ENCODE measurements at places on chromosomes 5 and 9.

- DNase-seq = no peak
Observed at GRCh38 chr9:109707355-109707754, 72.6 kb upstream of the PALM2AKAP2 start.

DNA sequence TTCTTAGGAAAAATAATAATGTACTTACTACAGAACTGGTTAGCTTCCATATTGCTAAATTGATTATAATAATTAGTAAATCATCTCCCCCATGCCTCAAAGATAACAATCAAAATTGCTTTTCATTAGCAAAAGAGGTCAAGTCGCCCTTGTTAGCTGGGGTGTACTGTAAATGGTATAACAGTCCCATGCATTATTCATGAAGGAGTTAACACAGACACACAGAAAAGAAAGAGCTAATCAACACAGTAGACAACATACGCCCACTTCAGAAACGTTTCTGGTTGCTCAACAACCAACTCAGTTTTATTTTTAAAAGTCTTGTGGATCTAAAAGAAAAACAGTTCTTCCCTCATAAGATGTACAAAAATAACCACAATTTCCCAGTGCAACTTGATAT is 100.2 kb downstream of the MPDZ start:
- no peak for DNase-seq

- no peak for DNase-seq
Observed at GRCh38 chr5:27140831-27141230, 102.4 kb upstream of the CDH9 start.

DNA sequence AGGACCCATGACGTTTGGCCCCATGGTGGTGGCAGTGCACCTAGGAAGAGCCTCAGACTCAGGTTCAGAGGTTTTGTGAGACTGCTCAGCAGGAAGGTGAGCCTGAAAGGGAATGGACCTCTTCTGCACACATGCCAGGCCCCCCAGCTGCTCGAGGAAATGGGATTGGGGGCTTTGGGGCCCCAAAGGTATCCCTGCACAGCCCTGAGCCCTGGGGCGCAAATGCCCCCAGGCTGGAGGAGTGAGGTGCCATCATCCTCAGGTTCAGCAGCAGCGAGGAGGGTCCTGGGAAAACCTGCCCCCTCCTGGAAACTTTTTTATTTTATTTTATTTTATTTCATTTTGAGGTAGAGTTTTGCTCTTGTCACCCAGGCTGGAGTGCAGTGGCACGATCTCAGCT is 171.8 kb upstream of the MVB12B start:
- DNase-seq = no peak

DNA sequence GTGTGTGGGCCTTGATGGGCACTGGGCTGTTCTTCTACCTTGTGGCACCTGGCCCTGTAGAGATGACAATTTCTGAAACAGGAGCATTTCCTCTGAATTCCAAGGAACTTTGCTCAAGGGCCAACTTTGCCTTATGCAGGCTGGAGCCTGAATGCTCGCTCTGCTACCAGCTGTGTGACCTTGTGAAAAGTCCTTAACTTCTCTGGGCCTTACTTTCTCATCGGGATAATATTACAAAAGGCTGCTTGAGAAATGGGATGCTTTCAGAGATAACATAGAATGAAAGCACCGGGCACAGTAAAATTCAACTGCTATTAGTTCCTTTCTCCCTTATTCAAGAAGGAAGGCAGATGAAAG is 58.8 kb downstream of the GADD45G start:
- no peak for DNase-seq

DNA sequence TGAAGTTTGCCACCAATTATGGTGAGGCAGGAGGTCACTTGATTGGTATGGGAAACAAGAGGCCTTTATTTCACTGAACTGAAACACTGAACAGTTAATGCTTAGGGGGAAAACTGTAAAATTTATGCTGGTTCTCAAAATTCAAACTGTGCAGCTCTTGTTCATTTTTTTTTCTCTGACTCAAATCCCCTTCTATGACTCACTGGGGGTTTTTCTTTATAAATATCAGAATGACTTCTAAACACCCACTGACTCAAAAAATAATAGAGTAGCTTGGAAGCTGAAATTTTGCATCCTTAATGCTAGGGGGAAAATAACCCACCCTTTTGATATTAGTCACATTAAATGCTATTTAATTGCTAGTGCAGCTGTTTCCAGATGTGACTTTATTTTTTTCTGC is 24.1 kb upstream of the OTP start:
- no peak for DNase-seq

GRCh38 chr5:127612441-127613141 is 36.3 kb upstream of the CTXN3 start:
- no peak for DNase-seq

GRCh38 chr9:136657974-136658848 is 4.5 kb upstream of the EGFL7 start:
- DNase-seq = no peak

DNA sequence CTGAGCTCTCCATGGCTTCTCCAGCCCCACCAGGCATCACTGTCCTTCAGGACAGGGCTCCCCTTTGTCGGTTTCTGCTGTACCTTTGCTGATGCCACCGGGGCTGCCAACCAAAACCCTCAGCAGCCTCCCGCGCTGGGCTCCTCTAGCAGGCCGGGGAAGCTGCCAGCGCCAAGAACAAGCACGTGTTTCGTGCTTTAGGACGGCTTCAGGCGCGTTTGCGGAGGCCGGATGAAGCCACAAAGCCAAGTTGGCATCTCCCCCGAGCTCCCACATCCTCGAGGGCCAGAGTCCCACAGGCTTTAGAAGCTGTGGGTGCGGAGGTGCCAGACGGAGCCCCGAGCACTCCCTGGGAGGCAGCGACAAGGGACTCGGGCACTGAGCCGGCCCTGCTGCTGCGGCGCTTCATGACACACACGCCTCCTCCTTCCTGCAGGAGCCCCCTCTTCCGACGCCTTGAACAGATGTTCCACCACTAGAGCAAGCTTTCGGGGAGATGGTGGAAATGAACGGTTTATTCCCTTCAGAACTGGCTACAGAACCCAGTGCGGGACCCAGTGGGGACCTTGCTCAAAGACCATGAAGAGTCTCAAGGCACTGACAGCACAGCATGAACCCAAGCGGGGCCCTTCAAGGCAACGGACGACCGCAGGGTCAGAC is 36.7 kb downstream of the SARDH start:
- no peak for DNase-seq

- DNase-seq = no peak
Observed at GRCh38 chr5:180119031-180119902, 47.7 kb upstream of the RNF130 start.

DNA sequence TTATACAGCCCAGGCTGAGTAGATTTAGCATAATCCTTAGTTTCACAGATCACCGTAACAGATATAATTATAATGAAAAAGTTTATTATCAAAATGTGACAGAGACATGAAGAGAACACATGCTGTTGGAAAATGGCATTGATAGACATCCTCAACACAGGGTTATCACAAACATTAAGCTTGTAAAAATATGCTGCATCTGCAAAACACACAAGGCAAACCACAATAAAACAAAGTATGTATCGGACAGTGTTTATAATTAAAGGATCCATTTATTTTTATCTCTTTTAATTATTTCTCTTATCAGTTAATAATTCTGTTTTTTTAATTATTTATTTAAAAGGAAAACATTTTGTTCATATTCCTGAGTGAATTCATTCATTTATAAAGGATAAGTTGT is 829.9 kb upstream of the CDH9 start:
- no peak for DNase-seq

DNA sequence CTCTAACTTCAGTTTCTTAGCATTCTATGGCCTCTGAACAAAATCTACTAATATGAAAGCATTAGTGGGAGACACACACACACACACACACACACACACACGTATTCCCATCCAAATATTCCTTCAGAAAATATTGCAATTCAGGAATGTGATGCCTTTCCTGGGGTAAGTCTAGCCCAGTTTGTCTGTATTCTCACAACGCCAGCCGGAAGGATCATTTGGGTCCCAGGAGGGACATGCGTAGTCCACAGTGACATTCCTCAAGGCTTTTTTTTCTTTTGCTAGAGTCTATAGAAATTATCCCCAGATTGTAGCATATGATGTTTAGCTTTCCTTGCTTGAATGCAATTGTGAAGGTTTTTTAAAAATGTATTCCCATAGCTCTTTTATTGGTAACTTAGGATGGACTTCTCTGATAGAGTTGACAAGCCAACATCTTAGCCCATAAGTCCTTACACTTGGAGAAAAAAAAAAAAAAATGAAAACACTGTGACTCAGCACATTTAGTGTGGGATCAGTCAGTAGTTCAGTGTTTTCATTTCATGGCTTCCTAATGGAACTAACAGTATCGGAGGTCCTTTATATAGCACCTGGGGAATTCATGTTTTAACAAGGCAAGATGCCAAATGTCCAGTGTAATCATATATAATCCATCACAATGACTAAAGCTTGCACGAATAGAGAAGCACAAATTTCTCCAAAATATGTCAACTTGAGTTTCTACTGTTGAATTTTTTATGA is 316.5 kb downstream of the DIRAS2 start:
- no peak for DNase-seq

GRCh38 chr9:94639061-94639998 is at the start of gene FBP1:
TSS of gene FBP1 (minus strand) at chr9:94639518. CDS start at chr9:94639310, 208 bp downstream.
- no peak for DNase-seq

GRCh38 chr5:180784497-180785097 is 18.0 kb downstream of the MGAT1 start:
- peak; percentile 95 for DNase-seq

DNA sequence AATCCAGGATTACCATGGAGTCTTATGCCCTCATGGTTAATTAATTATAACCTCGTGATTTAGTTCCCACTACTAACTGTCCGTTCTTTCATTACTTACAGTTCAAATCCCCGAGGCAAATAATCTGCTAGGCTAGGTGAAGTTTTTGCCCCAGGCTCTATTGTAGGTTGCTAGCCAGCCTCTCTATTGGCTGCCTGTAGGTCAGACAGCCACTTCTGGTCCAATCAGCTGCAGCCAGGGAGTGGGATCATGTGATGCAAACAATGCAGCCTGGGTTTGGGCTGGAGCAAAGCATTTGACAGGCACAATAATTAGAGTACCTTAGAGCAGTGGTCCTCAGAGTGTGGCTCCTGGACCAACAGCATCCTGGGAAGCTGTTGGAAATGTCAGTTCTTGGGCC is 17.7 kb downstream of the TMEM252 start:
- no peak for DNase-seq

- no peak for DNase-seq
Observed at GRCh38 chr9:69546265-69546664, 125.9 kb downstream of the APBA1 start.

GRCh38 chr5:39148983-39149534 is 70.3 kb downstream of the FYB1 start:
- DNase-seq = no peak

DNA sequence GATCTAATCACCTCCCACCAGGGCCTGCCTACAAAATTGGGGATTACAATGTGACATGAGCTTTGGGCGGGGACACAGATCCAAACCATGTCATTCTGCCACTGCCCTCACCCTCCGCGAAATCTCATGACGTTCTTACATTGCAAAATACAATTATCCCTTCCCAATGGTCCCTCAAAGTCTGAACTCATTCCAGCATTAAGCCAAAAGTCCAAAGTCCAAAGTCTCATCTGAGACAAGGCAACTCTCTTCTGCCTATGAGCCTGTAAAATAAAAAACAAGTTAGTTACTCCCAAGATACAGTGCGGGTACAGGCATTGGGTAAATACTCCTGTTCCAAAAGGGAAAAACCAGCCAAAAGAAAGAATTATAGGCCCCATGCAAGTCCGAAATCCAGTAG is 14.6 kb upstream of the PCDHAC2 start:
- no peak for DNase-seq

GRCh38 chr9:96129747-96130146 is 172.2 kb downstream of the HSD17B3 start:
- DNase-seq = no peak

DNA sequence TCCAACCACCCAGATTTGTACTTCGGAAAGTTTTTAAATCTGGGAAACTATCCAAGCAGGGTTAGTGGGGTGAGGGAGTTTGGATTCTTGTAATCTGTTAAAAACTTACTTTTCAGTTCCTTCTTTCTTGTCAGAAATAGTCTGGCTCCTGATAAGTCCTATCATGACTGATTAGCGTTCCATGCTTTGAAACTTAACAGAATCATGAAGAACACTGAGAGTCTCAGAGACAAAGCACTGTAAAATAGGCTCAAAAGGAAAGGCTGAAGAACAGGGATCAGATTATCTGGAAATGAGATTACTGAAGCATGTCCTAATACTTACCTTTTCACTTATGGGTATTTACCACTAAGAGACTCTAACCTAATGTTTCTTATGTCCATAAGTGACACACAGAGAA is 242.5 kb downstream of the ARRDC3 start:
- no peak for DNase-seq

- DNase-seq = no peak
Observed at GRCh38 chr9:125984461-125984860, 237.3 kb downstream of the PBX3 start.

GRCh38 chr5:115736004-115736689 is 80.3 kb downstream of the CDO1 start:
- DNase-seq = no peak

GRCh38 chr5:38008198-38008597 is 168.4 kb upstream of the GDNF start:
- no peak for DNase-seq

DNA sequence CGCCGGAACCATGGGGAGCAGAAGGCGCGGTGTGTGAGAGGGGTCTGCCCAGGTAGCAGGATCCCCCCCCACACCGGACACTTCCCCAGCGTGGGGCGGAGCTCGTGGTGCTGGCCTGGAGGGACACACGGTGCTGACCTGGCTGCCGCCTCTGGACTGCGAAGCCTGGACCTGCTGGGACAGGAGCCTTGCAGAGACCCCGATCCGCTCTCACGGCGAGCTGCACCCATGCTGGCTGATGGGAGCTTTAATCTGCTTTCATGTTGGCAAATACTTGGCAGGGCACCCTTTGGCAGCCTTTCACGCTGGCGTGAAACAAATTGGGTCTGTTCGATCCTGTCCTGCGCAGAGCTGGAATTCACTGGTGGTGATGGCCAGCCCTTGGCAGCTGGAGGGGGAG is 7.4 kb downstream of the NKD2 start:
- DNase-seq = no peak

- DNase-seq = no peak
Observed at GRCh38 chr9:75639971-75640610, 250.4 kb upstream of the PCSK5 start.

DNA sequence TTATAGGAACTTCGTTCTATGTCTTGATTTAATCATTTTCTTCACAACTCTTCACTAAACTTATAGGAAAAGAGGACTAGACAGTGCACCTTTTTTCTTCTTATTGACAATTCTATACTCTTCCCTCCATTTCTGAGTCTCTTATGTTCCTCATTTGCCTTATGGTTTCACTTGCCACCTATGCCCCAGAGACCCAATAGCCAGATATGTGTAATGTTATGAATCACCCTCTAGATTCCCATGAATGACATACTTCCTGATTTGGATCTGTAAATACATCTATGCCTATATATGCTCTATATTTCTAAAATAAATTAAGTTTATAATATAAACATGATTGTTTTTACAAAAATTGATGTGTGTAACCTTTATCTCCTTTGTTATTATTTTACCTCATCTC is 514.1 kb upstream of the MEF2C start:
- DNase-seq = no peak

DNA sequence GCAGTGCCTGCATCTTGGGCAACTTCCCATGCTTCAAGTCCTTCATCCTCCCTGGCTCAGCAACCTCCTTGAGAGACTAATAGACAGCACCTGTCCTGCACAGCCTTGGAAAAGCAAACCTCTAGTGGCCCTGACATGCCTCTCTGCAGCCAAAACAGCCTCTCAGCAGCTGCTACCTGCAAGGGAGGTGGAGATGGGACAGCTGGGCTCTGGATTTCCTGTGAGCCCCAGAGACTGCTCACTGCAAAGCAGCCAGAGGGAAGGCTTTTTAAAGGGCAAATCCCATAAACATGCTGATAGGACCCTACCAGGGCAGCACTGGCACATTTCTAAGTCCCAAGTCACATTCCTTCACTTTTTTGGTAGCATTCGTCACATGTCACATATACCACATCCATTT is 31.5 kb upstream of the MYORG start:
- no peak for DNase-seq

All from lower leg skin (tissue), 4 donors.